ENCODE measurements at places on chromosomes 1 and 21. TPM values are rescaled to one million over a fixed set of nuclear protein-coding genes. Genes with fewer than 3 reads are reported as not detected.

Gene KRTAP10-10
- total RNA-seq: not detected

Gene EPHA2
- 51.2 TPM for total RNA-seq

GRCh38 chr1:183674886-183675285 is 21.8 kb upstream of the APOBEC4 start:
- H3K4me1 ChIP-seq: peaks cover 2% of the 10 kb centered on the region
- H3K4me3 ChIP-seq: no peak overlapping the region
- no peaks in the 10 kb centered on the region for H3K36me3 ChIP-seq
- no peak for DNase-seq
- no peaks in the 10 kb centered on the region for H3K27me3 ChIP-seq

DNA sequence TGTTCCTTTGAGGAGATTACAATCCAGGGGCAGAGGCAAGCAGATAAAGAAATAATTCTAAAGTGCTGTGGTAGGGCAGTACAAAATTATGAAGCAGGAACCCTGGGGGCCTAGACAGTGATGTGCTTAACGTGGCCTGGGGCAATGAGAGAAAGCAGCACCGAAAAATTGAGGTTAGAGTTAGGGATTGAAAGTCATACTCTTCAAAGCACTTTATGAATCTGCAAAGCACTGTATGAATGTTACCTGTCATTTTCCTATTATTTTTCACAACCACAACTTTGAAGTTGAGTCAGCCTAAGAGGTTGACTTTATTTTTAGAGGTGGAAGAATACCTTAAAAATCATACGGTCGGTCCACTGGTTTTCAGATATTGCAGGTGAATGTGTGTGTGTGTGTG is 183.4 kb upstream of the NFIA start:
- no peaks in the 10 kb centered on the region for H3K36me3 ChIP-seq
- H3K4me3 ChIP-seq: no peak overlapping the region
- H3K27ac ChIP-seq: no peak overlapping the region
- DNase-seq: no peak

DNA sequence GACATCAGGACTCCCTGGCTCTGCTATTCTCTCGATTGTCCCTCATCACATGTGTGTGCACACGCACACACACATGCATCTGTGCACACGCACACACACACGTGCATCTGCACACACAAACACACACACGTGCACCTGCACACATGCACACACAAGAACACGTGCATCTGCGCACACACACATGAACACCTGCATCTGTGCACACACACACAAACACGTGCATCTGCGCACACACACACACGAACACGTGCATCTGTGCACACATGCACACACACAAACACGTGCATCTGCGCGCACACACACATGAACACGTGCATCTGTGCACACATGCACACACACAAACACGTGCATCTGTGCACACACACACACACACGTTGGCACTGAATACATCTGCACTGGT is 14.7 kb downstream of the S100A7A start:
- H3K27me3 ChIP-seq: no peaks in the 10 kb centered on the region
- no peaks in the 10 kb centered on the region for H3K36me3 ChIP-seq
- no peak overlapping the region for H3K27ac ChIP-seq
- H3K4me3 ChIP-seq: no peak overlapping the region
- H3K4me1 ChIP-seq: no peaks in the 10 kb centered on the region

- no peak overlapping the region for H3K27ac ChIP-seq
- no peaks in the 10 kb centered on the region for H3K36me3 ChIP-seq
- H3K27me3 ChIP-seq: no peaks in the 10 kb centered on the region
Measured at GRCh38 chr1:54931275-54931840, 44.4 kb upstream of the DHCR24 start.

DNA sequence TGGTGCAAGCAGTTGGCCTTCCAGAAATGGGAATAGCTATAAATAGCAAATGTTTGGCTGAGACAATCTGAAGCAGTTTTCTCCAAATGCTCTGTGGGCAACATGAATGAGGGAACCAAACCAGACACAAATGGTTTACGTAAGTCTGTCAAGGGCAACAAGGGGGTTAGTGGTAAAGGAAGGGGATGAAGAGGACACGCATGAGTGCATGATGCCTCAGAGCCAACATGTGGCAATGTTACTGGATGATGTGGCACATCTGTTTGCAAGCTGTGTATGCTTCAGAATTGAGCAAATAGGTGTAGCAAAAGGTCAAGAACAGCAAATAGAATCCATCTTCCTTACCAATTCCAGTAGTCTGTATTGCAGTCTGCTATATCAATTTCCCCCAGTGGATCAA is 76.3 kb upstream of the LMO4 start:
- DNase-seq: no peak
- no peaks in the 10 kb centered on the region for H3K36me3 ChIP-seq
- H3K27me3 ChIP-seq: no peaks in the 10 kb centered on the region
- no peak overlapping the region for H3K4me3 ChIP-seq

DNA sequence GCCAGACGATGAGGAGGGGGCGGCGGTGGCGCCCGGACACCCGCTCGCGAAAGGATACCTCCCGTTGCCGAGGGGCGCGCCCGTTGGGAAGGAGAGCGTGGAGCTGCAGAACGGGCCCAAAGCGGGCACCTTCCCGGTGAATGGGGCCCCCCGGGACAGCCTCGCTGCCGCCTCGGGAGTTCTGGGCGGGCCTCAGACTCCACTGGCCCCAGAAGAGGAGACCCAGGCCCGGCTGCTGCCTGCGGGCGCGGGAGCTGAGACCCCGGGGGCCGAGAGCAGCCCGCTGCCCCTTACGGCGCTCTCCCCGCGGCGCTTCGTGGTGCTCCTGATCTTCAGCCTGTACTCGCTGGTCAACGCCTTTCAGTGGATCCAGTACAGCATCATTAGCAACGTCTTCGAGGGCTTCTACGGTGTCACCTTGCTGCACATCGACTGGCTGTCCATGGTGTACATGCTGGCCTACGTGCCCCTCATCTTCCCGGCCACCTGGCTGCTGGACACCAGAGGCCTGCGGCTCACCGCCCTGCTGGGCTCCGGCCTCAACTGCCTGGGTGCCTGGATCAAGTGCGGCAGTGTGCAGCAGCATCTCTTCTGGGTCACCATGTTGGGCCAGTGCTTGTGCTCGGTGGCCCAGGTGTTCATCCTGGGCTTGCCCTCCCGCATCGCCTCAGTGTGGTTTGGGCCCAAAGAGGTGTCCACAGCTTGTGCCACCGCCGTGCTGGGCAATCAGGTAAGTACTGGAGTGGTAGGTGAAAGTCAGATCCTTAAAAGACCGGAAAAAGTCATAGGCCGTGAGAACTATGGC is 588 bp downstream of the FLVCR1 start:
- peak overlapping the region; percentile 86 for H3K4me3 ChIP-seq
- H3K27me3 ChIP-seq: no peaks in the 10 kb centered on the region
- peaks cover 38% of the 10 kb centered on the region for H3K4me1 ChIP-seq
- H3K36me3 ChIP-seq: peaks cover 24% of the 10 kb centered on the region
- H3K27ac ChIP-seq: peak overlapping the region; percentile 11
- peak; percentile 24 for DNase-seq

Gene TTLL7
- 2.6 TPM for total RNA-seq

Gene THEM5
- total RNA-seq: not detected

DNA sequence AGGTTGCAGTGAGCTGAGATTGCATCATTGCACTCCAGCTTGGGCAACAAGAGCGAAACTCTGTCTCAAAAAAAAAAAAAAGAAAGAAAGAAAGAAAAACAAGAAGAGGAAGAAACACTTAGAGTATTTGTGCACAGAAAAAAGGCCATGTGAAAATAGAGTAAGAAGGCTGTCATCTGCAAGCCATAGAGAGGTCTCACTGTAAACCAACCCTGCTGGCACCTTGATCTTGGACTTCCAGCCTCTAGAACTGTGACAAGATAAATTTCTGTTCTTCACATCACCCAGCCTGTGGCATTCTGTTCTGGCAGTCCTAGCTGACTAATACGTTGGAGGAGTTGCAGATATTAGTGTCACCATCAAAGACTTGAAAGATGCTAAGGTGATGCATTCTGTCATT is 12.1 kb upstream of the ZDHHC18 start:
- no peak overlapping the region for H3K4me3 ChIP-seq
- no peaks in the 10 kb centered on the region for H3K36me3 ChIP-seq
- no peak for DNase-seq
- no peaks in the 10 kb centered on the region for H3K27me3 ChIP-seq
- H3K27ac ChIP-seq: no peak overlapping the region

Gene PLXNA2
- total RNA-seq: 1.8 TPM

DNA sequence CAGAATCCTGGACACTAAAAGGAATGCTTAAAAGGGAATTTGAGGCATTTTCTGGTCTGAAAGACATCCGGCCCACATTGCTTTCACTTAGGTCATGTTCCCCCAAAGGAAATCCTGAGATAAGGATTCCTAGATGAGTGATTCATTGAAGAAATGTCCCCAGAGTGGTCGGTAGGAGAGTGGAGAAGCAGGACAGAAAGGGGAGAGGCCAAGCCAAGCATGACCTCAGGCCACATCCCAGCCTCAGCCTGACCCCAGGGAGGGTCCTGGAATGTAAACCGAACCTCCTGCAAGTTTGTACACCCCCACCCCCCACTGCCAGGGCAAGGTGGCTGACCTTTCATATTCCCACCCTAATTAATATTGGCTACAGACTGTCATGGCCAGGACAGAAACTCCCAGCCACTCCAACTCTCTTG is 16.6 kb downstream of the HIVEP3 start:
- DNase-seq: peak; percentile 30
- H3K36me3 ChIP-seq: no peaks in the 10 kb centered on the region
- H3K4me3 ChIP-seq: no peak overlapping the region
- H3K4me1 ChIP-seq: peaks cover 3% of the 10 kb centered on the region

- peaks cover 16% of the 10 kb centered on the region for H3K4me1 ChIP-seq
- no peaks in the 10 kb centered on the region for H3K27me3 ChIP-seq
- peak overlapping the region; percentile 97 for H3K27ac ChIP-seq
- DNase-seq: no peak
- no peaks in the 10 kb centered on the region for H3K36me3 ChIP-seq
Measured at GRCh38 chr1:62436039-62436465, 797 bp upstream of the USP1 start.

- H3K4me1 ChIP-seq: no peaks in the 10 kb centered on the region
- no peak for DNase-seq
- H3K36me3 ChIP-seq: no peaks in the 10 kb centered on the region
- H3K27ac ChIP-seq: no peak overlapping the region
Measured at GRCh38 chr1:58717979-58718378, 18.1 kb upstream of the MYSM1 start.

DNA sequence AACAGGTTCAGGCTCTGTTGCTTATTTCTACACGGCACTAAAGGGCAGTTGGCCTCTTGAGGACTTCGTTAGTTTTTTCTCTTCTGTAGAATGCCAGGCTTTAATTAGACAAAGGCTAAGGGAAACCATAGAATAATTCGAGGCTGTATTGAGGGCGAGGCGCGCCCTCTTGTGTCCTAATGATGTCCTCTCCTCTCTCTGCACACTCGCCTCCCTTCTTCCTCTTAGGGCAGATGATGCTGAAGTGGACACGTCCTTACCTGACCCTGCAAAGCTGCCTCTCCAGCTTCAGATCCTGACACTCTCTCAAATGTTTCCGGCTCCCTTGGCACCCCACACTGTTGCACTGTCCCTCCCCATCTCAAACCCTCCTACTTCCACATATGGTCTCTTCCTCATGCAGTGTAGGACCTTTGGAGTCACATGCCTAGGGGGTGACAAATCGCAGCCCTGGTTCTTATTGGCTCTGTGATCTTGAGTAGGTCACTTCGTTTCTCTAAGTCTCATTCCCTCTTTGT is 1.9 kb upstream of the ZSCAN20 start:
- H3K4me3 ChIP-seq: no peak overlapping the region
- H3K27ac ChIP-seq: no peak overlapping the region
- DNase-seq: peak; percentile 91
- H3K4me1 ChIP-seq: peaks cover 7% of the 10 kb centered on the region

DNA sequence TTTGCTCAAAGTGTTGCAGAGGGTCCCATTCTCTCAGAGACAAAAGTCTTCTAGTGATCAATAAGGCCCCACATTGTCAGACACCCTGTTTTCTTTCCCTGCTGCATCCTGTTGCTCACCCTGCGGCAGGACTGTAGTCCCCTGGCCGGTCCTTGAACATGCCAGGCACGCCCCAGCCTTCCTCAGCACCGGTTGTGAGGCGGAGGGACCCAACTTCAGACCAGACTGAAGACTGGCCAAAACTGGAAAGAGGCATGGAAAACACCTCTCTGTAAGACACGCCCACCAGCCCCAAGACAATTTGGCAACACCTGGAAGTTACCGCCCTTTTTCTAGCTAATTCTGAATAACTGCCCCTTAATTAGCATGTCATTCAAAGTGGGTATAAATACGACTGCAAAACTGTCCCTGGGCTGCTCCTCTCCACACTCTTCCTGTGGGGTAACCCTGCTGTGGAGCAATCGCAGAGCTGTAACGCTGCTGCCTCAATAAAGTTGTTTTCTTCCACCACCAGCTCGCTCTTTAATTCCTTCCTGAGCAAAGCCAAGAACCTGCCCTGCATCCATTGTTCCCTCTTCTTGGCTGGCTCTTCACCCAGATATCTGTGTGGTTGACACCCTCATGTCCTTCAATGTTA is 23.8 kb downstream of the PLA2G2A start:
- H3K27me3 ChIP-seq: no peaks in the 10 kb centered on the region
- H3K27ac ChIP-seq: no peak overlapping the region
- H3K4me1 ChIP-seq: peaks cover 5% of the 10 kb centered on the region
- H3K36me3 ChIP-seq: no peaks in the 10 kb centered on the region

DNA sequence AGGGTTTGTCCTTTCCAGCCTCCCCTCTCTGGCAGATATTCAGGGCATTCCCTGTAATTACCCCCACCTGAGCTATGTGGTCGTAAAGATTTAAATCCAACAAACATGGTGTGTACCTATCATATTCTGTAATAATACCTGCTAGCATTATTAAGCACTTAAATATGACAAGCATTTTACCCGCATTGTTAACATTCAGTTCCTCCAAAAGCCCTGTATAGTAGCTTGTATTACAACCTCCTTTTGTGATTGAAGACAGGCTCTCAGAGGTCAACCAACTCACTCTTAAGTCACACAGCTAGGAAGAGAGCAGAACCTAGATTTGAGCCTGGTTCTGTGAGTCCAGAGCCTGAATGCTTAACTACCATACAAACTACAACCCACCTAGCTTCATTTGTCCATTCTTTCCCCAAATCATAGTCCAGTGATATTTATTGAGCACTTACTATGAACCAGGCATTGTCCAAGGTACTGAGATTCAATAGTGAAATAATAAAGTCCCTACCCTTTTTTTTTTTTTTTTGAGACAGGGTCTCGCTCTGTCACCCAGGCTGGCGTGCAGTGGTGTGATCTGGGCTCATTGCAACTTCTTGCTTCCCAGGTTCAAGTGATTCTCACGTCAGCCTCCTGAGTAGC is 13.8 kb upstream of the KDM4A start:
- H3K27ac ChIP-seq: no peak overlapping the region
- H3K4me1 ChIP-seq: no peaks in the 10 kb centered on the region
- H3K4me3 ChIP-seq: no peak overlapping the region
- H3K36me3 ChIP-seq: no peaks in the 10 kb centered on the region

DNA sequence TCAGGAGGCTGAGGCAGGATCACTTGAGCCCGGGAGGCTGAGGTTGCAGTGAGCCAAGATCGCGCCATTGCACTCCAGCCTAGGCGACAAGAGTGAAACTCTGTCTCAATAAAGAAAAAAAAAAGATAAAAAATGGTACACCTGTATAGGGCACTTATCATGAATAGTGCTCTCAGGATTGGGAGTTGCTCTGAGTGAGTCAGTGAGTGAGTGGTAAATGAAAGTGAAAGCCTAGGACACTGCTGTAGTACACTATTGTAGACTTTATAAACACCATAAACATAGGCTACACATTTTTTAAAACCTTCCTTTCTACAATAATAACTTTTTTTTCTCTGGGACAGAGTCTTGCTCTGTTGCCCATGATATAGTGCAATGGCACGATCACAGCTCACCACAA is 16.8 kb downstream of the PHTF1 start:
- no peaks in the 10 kb centered on the region for H3K36me3 ChIP-seq
- no peak for DNase-seq
- H3K4me3 ChIP-seq: no peak overlapping the region
- no peak overlapping the region for H3K27ac ChIP-seq
- H3K4me1 ChIP-seq: no peaks in the 10 kb centered on the region

Data from GM23338 (cell line).